Coronary artery (tissue), 2 donors: ENCODE measurements at places on chromosomes 2 and 18.

DNA sequence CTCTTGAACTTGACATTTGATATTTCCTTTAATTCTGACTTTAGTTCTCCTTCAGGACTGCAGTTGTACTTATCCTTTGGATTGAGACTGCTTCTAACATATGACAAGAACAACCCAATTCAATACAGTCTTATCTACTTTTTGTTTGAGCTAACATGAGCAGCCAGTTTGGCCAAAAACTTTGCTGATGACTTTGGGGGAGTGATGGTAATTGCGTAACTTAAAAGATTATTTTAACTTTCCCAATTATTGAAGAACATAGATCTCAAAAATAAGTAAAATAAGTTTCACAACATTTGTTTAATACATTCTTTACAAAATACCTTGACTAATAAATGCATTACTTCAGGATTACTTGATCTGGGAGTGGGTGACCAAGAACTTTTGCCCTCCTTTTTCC lies 1311.1 kb upstream of the NRXN1 start:
- no peak for DNase-seq

DNA sequence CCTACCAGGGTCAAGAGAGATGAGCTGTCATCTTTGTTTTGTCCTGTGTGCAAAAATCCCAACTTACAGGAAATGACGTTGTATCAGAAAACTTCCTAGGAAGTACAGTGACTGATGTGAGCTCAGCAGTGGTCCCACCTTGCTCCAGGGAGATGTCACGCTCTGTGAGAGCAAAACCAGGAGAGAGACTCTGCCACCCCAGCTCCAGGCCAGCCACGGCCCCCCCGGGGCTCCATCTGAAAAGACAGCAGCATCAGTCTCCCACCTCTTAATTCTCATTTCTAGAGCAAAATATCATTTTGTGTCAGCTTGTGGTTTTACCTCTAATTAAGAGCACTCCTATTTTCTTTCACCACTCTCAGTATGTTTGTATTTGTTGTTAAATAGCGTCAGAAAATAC lies 57.5 kb downstream of the MYL12B start:
- no peak for DNase-seq

DNA sequence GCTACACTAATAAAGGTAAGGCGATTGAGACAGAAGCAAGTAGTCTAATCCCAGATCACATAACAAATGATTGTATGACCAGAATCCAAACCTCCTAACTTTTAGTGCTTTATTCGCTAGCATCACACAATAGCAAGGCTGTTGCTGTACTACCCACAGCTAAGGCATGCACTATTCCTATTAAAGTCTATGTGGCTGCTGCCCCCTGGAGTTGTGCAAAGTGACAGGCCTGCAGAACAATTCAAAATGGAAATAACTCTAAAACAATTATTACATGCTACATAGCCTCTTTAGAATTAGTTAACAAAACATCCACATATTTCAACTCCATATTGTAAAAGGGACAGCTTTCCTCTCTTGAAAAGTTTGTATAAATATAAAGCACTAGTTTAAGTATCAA lies 6.0 kb downstream of the ERBB4 start:
- no peak for DNase-seq

GRCh38 chr2:51628917-51629316 lies 597.0 kb upstream of the NRXN1 start:
- no peak for DNase-seq

GRCh38 chr18:69300185-69300584 lies 100.5 kb upstream of the DOK6 start:
- DNase-seq = no peak
